ENCODE measurements at places on chromosomes 2 and 18.

GRCh38 chr2:65035351-65035943 lies 20.8 kb upstream of the CEP68 start:
- DNase-seq = no peak

DNA sequence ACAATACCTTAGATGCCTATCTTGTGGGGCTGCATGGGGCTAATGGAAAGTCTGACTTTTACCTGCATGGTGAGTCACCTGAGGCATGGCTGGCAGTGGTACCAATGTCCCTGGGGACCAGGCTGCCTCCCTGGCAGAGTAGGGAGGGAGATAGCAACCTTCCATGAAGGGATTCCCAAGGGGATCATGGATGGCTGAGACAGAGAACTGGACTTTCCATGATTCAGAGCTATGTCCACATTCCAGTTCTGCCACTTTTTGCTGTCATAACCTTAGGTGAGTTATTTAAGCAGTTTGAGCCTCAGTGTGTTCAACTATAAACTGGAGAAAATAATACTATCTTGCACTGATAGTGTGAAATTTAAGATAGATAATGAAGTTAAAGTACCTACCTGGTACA lies 178.6 kb downstream of the SETBP1 start:
- no peak for DNase-seq

DNA sequence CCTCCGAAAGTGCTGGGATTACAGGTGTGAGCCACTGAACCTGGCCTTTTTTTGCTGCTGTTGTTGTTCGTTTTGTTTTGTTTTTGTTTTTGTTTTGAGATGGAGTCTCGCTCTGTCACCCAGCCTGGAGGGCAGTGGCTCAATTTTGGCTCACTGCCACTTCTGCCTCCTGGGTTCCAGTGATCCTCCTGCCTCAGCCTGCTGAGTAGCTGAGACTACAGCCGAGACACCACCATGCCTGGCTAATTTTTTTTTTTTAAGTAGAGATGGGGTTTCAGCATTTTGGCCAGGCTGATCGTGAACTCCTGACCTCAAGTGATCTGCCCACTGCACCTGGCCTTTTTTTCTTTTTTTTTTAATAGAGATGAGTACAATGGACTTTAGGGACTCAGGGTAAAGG lies 22.0 kb downstream of the TMEM127 start:
- DNase-seq = no peak

- DNase-seq = no peak
These were observed 10.5 kb downstream of the COL3A1 start for GRCh38 chr2:188984680-188985079.

DNA sequence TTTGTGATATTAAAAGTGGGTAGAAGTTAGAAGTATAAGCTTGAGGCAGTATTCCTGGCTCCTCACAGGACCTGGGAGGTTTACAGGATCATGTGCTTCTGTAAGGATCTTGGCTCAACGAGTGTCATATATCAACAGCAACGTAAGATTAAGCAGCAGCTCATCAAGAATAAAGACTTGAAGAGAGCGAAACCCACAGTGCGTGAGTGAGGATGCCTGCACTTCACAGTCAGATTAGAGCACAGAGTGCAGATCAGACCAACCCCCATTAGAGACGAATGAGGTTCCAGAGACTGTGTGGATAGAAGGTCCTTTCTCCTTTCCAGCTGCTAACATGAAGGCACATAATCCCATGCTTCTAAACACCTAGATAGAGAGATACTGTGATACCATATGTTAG lies 1656.7 kb upstream of the NXPH2 start:
- DNase-seq = no peak

All from central memory CD4-positive, alpha-beta T cell (primary cell).